ENCODE measurements at places on chromosomes 4 and X.

GRCh38 chrX:12804655-12805054 lies 13.4 kb downstream of the PRPS2 start:
- no peak for DNase-seq

- no peak for DNase-seq
These were observed 293.1 kb downstream of the TENM3 start for GRCh38 chr4:182536221-182536811.

DNA sequence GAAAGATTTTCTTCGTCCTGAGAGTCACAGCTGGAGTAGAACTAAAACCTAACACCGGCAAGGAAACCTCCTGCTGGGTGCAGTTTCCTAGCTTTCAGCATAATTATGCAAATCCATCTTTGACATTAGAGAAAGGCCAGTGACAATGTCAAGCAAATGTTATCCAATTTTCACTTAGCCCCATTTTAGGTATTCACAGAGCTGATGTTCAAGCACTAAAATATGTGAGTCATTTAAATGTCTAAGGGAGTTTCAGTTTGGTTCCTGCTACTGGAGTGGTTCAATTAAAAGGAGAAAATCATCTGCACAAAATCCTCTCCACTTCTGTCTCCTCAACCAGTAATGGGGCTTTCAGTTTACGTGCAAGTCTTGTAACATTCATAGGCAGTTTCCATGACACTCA lies 37.1 kb upstream of the AMOT start:
- no peak for DNase-seq

DNA sequence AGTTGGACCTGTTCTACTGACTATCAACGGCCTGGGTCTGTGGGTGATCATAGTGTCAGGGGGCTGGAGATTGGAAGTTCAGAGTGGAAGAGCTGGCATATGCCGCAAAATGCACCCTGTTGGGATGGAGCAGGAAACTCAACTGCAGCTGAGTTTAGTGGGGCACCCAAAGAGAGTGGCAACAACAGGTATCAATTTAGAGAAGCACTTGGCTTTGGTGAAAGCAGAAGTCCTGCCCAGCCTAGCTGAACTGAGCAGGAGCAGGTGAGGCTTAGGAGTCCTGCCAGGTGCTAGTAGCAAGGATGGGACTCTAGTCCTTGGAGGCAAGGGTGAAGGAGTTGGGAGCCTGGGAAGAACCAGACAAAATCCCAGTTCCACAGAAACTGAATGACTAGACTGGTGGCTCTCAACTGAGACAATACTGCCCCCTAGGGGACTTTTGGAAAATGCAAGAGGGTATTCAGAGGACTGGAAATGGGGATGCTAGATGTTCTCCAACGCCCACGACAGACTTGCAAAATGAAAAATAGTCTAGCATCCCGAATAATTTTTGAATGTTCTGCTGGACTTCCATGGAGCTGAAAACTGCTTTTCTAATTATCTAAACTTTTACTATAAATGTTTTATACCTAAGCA lies 49.4 kb downstream of the RTL9 start:
- peak; percentile 12 for DNase-seq

DNA sequence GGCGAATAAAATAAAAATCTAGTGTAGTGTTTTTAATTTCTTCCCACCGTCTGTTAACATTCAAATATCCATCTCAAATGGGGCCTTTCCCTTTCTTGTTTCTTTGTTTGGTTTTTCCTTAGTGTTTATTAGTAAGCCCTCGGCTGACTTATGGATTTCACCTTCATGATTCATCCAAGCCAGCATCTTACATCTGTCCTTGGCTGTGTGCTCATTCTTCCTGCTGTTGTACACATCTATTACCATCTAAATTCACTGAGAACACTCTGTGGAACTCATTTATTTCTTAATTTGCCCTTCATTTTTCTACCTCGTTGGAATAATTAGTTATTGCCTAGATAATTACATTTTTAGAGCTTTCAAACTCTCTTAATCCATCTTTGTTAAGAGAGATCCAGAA lies 84.9 kb downstream of the SPCS3 start:
- no peak for DNase-seq

- DNase-seq = no peak
These were observed 422.8 kb upstream of the PABPC4L start for GRCh38 chr4:134624365-134624764.

DNA sequence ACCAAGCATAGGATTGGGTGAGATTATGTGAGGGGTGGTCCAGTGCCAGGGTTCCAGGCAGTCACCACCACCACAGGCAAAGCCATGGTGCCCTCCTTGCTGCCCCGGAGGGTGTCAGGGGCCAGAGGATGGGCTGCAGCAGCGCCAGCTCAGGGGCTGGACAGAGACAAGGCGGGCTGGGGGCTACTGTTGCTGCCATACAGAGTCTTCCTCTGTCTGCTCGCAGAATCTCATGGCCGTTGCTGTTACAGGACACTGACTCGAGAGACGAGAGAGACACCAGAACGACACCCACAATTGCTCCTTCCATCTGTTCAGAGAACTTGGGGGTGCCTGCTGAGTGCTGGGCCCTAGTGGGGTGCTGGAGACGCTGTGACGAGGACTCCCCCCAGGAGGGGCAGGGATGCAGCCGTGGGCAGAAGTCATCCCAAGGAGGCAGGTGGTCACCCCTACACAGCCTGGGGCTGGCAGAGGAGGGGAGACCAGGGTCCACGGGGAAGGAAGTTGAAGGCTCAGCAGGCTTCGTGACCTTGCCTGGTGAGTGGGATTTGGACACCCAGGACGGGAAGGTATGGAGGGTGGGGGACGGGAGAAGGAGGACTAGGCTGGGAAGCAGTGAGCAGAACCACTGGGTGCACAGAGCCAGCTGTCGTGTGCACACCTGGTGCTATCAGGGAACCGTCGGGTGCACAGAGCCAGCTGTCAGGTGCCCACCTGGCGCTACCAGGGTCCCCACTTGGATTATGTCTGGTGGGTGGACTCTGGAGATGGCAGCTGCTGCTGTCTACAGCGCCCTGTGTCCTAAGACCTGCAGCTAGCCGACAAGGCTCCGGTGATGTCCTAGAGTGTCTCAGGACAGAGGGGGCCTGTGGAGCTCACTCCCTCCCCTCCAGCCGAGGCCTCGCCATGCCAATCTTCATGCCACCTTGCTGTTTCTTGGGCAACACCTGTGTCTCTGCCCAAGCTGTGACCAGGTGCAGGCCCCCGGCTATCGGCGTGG lies 43.9 kb upstream of the HMX1 start:
- no peak for DNase-seq

- DNase-seq = no peak
These were observed 273.4 kb upstream of the GRIA3 start for GRCh38 chrX:122910697-122911096.

DNA sequence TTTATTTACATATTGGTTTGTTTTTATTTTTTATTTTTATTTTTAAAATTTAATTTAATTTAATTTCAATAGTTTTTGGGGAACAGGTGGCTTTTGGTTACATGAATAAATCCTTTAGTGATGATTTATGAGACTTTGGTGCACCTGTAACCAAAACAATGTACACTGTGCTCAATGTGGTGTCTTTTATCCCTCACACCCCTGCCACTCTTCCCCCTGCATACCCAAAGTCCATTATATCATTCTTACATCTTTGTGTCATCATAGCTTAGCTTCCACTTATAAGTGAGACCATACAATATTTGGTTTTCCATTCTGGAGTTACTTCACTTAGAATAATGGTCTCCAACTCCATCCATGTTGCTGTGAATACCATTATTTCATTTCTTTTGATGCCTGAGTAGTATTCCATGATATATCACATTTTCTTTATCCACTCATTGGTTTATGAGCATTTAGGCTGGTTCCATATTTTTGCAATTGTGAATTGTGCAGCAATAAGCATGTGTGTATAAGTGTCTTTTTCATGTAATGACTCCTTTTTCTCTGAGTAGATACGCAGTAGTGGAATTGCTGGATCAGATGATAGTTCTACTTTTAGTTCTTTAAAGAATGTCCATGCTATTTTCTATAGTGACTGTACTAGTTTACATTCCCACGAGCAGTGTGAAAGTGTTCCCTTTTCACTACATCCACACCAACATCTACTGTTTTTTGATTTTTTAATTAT lies 157.1 kb downstream of the CPXCR1 start:
- no peak for DNase-seq

DNA sequence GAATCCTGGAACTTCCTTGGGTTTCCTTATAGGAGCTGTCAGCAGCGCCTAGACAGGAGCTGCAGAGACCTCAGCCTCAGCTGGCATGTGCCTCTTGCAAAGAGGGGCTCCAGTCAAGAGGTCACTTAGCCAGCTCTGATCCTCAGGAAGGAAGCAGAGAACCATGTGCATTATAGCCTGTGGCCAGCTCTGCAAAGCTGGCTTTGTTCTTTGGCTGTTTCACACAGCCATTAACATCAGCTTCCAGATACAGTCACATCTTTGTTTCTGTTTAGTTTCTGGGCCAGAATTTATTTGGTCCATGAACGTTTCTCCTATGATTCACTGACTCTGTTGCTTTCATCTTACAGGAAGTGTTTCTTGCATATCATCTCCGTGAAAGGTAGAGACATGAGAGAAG lies 92.4 kb downstream of the CC2D2A start:
- DNase-seq = no peak

DNA sequence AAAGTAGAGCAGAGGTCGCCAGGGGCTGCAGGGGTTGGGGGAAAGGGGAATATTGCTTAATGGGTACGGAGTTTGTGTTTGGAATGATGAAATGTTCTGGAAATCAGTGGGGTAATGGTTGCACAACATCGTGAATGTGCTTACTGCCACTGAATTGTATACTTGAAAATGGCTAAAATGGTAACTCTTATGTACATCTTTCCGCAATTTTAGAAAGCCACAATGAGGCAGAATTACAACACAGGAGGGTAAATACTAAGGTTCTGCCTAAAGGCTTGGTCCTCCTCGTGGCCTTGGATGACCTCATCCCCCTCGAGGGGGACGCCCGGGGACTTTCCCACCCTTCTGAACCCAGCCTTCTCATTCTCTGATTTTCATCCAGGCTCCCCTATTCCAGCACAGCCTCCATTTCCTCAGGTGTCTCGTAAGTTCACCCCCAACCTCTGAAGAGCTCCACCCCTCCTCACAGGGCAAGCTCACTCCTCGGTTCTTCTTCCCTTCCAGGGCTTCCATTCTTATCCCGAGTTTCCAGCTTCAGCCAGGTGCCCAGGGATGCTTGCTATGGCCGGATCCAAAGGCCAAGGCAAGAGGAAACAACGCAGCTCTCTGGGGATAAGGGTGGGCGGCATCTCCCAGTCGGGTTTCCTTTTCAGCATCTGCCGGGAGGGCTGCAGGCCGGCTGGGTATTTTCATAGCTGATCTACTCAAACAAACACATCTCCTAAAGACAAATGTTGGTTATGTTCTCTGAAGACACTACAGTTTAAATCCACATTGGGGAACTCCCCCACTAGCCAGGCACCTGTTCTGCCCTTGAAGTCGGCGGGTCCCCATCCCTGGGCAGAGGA lies 71.3 kb upstream of the ACSL1 start:
- DNase-seq = no peak

DNA sequence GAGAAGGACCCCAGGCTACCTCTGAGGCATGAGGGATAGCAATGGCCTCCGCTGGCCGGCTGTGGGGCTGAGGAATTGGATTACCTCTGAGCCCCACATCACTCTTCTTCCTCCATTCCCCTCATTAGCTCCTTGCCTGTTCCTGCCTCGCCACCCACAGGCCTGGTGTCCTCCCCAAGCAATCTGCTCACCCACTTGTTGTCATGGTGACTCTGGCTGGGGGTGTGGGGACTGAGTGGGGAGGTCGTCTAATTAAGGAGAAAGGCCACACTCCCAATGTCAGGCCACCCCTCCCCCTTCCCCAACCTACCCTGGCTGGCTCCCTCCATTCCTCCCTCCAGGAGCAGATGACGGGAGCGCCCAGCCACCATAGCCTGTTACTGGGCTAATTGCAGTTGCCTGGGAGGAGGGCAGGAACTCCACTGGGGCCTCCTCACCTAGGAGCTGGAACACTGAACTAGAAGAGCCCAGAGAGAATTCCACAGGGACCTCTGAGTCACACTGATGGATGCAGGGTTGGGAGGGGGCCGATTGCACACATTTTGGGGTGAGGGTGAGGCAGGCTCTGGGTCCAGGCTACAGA lies 20.7 kb downstream of the NALF2 start:
- DNase-seq = no peak

- no peak for DNase-seq
These were observed 19.6 kb downstream of the FAT1 start for GRCh38 chr4:186704057-186704456.

DNA sequence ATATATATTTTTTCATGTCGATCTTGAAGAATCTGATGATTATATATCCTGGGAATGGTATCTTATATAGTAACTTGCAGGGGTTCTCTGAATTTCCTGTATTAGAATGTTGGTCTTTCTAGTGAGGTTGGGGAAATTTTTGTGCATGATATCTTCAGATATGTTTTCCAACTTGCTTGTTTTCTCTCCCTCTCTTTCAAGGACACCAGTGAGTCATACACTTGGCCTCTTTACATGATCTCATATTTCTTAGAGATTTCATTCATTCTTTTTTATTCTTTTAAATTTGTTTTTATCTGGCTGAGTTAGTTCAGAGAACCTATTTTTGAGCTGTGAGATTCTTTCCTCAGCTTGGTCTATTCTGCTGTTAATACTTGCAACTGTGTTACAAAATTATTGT lies 27.2 kb upstream of the C4orf17 start:
- DNase-seq = no peak

GRCh38 chr4:166252487-166253402 lies 379.7 kb downstream of the TLL1 start:
- DNase-seq = no peak

DNA sequence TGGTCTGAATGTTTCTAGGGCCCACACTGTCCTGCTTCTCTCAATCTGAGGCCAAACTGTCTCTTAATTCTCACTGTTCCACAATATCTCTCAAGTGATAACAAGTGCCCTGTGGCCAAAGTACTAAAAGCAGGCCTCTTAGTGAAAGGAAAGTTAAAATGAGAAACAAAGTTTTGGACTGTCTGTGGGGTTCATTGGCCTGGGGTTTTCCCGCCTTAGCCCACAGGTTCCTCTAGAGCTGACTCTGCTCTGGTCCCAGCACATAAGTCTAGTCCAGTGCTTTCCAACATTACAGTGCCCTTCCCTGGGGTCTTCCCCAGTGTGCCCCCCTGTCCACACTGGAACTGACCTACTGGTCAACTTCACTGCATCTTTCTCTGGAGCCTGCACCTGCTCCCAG lies 6.3 kb downstream of the MAGEB1 start:
- no peak for DNase-seq

DNA sequence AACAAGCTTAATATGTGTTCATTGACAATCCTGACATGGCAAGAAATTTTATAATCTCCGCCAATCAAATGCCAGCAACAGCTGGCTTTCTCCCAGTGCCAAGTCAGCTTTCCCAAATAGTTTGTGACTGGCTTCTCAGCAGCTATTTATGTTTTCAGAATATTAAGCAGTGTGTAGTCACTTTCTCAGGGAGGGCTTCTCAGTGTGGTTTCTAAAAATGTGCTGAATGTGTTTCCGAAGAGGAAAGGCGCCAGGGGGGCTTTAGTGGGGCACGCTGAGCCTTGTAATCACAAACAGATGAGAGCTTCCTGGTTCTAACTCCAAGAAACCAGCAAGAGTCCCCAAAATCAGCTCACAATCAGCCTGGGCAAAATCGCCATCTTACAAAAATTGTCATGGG lies 258.7 kb upstream of the CPEB2 start:
- DNase-seq = no peak

GRCh38 chr4:180304321-180304720 lies 1938.9 kb upstream of the TENM3 start:
- no peak for DNase-seq

GRCh38 chr4:178414881-178415446 lies 972.7 kb upstream of the AGA start:
- DNase-seq = no peak

- no peak for DNase-seq
These were observed 24.2 kb upstream of the SORCS2 start for GRCh38 chr4:7168106-7168505.

All from KG1 (cell line).